CD4-positive, alpha-beta T cell treated with Interferon alpha-2 for 1 hour (primary cell): ENCODE measurements at places on chromosomes 6 and 20.

DNA sequence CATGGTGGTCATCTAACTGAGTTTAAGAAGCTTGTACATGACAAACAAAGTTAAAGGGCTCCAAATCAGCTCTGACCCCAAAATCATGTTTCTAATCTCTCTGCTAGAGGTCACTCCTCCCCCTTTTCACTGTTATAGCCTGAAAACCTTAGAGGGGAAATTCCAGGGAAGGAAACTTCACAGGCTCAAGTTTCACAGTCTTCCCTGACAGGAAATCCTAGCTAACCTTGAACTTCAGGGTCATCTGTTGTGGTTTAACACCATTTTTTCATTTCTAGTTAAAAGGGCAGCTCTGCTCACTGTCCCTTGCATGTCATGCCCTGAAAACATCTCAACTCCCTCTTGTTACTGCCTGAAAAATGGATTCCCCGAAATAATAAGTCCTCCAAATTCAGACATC, 104.4 kb upstream of the BMP2 start:
- no peak for DNase-seq

GRCh38 chr6:53673162-53673727, 7.7 kb upstream of the KLHL31 start:
- no peak for DNase-seq

DNA sequence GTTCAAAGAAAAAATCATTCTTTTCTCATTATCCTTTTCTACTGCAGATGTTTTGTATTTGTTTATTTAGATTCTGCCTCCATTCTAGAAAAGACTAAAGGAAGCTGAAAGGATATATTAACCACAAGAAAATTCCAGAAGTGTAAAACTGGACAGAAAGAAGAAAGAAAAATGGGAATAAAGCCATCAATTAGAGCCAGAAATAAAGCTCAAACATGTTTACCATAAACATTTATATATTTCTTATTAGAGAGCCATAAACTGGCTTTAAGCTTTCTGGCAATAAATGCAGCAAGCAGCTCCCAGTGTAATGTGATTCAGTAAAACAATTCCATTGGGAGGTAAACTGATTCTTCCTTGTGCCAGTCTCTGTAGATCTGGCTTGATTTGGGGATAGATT, 244.1 kb downstream of the PTPRK start:
- DNase-seq: no peak

DNA sequence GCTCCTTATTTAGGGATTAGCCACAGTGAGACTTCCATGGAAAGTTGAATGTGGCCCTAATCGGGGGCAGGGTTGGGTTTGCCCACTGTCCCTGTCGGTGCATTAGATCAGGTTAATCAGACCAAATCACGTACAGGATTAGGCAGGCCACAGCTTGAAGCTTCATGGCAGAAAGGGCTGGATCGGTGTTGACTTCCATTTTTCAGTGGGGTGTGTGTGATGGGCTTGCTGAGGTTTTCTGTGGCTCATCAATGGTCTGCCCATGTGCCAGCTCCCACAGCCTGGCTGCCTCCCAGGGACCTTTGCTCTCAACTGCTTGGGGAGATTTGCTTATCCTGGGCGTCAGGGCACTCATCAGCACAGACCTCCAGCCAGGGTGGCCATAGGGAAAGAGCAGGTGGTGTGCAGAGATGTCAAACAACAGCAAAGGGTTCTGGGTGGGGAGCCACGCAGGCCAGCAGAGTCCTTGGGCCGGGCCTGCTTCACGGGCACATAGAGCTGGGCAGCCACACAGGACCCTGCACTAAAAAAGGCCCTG, 130.7 kb downstream of the TFAP2C start:
- DNase-seq: no peak

- DNase-seq: no peak
Observed at GRCh38 chr6:156164701-156165452, 612.3 kb upstream of the ARID1B start.

DNA sequence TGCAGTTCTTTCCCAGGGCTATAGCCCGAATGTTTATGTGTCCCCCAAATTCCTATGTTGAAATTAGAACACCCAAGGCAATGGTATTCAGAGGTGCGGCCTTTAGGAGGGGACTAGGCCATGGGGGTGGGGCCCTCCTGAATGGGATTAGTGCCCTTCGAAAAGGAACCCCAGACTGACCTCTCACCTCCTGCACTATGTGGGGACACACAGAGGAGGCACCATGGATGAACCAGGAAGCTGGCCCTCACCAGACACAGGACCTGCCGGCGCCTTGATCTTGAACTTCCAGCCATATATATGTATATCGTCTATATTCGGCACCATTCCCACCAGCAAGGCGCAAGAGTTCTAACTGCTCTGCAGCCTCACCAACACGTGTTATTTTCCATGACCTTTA, 101.5 kb upstream of the BHLHE23 start:
- no peak for DNase-seq

DNA sequence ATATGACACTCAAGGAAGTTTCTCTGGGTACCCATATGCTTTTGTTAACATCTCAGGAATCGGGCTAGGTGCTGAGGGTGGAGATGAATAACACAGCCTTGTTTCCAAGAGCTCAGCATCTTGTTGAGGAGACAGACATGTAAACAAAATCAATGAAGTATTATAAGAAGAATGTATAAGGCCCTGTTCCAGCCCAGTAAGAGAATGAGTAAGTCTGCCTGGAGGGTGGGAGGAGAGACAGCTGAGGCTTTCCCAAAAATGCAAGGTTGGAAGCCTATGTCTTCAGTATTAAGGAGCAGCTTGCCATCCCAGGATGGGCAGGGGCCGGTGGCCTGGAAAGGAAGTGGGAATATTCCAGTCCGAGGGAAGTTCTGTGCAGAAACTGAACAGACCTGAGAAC, 615.3 kb upstream of the BTBD3 start:
- DNase-seq: no peak

- DNase-seq: no peak
Observed at GRCh38 chr6:168964138-168964835, 289.4 kb downstream of the THBS2 start.

DNA sequence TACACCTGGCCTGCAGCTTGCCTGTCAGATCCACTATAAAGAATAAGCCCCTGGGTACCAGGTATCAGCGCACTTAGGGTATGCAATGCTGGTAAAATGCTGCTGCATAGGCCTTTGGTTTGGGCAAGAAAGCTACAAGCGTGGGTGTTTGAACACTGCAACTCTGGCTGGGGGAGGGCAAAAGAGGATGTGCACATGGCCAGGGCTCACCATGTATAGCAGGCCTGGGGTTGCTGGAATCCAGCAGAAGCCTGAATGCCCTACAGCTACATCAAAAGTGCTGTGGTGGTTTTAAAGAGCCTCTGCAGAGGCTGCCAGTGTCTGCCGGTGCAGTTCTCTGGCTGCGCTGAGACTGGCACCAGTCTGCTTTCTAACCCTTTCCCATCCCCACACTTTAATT, 51.7 kb downstream of the UQCC1 start:
- no peak for DNase-seq

DNA sequence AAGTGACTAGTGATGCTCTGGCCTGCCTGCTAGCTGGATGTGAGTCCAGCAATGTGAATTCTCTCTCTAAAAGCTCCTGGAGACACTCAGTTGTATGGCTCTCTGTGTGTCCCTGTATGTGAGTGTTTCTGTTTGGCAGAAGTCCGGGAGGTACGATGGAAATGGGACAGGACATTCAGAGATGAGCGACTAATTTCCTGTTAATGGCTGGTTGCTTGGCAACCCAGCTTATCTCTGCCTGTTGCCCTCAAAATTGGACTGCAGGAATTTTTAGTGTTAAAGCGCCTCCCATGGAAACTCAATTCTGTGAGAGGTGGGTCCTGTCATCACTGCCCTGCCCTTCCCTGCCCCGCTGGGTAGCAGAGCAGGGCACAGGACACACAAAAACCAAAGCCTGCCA, 136.8 kb upstream of the LRFN2 start:
- DNase-seq: no peak

DNA sequence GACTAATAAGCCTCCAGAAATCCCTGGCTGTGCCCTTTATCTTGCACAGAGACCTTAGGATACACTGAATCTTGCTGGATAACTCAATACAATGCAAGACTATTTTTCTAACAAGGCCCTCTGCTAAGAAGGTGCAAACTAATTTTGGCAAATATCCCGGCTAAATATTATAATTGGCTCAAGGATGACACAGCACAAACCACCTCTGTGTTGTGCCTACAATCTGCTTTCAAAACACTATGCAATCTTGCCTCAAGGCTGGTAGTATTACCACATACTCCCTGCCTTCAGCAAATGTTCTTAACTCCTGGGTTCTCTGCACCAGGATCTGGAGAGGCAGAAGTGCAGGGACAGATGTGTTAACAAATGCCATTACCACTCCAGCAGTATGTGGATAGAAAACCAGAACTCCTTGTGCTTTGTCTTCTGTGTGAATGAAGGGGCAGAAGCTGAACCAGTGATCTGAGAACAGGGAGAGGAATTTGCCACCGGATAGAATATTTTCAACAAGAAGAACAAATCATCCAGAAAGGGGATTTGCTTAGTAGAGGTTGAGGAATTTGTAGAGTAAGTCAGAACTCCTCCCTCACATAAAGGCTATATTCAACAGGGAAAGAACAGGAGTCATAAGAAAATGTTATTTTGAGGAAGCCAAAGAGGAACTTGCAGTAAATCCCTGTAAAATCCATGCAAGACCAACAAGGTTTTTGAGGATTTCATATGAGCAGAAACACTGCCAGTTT, 74.1 kb upstream of the SLC4A11 start:
- no peak for DNase-seq

GRCh38 chr20:36866164-36866563, 9.8 kb upstream of the TLDC2 start:
- DNase-seq: no peak

DNA sequence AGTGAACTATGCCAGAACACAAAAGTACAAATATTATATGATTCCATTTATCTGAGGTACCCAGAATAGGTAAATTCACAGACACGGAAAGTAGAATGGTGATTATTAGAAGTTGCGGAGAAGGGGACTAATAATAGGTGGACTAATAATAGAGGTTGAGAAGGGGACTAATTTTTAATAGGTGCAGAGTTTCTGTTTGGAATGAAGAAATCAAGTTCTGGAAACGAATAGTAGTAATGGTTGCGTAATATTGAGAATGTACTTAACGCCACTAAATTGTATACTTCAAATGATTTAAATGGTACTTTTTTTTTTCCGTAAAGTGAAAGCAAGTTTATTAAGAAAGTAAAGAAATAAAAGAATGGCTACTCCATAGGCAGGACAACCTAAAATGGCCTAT, 33.2 kb downstream of the B4GALT5 start:
- DNase-seq: no peak

DNA sequence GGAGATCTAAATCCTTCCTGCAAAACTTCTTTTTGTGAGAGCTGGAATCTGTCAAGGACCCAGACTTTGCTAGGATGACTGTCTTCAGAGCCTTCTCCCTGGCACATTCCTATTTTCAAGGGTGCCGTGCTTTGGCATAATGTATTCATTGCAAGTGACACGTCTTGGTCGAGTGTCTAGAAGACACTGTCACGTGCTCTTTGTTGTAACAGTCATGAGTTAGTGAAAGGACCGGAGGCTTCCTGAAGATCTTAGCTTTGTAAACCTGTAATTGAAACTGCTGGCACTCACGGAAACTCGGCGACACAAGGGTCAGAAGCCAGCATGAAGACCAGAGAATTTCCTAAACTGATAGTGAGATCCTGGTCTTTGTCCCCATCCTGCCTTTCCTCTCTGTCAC, 19.7 kb upstream of the TAGAP start:
- DNase-seq: no peak

- DNase-seq: peak; percentile 62
Observed at GRCh38 chr6:44126320-44127149, 717 bp downstream of the MRPL14 start.

GRCh38 chr20:46089167-46089416, 670 bp downstream of the NCOA5 start:
- no peak for DNase-seq

DNA sequence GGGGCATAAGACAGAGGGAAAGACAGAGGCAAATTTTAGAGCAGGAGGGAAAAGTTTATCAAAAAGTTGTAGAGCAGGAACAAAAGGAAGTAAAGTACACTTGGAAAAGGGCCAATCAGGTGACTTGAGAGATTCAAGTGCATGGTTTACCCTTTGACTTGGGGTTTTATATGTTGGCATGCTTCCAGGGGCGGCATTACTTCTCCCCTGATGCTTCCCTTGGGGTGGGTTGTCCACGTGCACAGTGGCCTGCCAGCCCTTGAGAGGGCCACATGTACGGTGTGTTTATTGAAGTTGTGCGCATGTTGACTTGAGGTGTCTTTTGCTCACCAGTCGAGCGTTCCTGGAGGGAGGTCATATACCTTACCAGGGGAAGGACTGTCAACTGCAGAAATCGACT, 259.5 kb upstream of the JARID2 start:
- DNase-seq: no peak

DNA sequence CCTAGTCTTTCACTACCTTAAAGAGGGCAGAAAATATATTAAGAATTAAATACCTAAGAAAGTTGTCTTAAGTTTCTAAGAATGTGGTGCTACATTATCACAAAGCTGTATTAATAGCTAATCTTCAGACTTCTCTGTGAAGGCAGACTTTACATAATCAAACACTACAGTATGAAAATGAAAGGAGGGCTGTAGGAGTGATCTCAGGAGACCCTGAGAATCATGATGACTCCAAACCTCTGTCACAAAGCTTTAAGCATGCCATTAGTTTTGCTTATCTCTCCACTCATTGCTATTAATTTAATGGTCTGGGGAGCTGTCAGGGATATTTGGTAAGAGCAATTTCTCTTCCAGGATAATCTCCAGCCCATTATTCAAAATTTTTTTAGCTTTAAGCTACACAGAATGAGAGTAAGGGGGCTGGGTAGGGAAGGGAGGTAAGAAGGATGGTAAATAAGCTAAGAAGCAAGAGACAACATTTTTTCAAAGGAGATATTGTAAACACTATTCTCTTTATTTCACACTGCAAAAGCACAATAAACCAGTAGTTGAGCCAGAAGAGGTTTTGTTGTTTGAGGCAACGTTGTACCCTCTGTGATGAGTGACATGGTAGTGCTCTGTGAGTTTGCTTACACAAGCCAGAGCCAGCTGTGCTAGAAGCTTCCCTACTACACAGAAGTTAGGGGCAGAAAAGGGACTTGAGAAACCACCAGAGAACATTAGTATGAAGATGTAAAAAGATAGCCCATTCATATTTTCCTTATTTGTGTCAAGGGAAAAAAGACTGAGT, 258.8 kb downstream of the GMDS start:
- no peak for DNase-seq
